ENCODE measurements at places on chromosomes 2 and 18.

DNA sequence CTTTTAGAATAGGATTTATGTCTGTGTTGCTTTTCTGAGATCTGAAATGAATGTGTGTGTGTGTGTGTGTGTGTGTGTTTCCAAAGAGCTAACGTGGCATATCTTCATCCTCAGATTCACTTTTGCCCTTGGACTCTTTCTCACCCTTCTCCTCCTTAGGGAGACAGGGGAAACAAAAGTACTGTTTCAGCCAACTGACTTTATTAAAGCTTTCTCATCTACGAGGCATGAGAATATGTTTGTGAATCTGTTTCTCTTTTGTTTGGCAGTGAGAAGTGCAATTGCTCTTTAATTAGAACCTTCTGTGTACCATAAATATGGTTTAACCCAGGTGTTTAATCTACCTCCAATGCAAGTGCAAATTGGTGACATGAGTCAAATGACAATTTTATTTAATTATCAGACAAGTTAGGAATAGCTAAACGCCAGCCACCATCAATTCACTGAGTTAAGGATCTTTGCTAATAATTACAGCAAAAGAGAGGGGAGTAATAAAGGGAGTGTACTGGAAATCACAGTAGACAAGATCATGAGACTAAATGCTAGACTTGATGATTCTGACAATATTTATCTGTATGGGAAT lies 186.4 kb upstream of the COL3A1 start:
- DNase-seq: no peak

GRCh38 chr18:61887838-61888237 lies 5.0 kb downstream of the RNF152 start:
- DNase-seq: no peak

DNA sequence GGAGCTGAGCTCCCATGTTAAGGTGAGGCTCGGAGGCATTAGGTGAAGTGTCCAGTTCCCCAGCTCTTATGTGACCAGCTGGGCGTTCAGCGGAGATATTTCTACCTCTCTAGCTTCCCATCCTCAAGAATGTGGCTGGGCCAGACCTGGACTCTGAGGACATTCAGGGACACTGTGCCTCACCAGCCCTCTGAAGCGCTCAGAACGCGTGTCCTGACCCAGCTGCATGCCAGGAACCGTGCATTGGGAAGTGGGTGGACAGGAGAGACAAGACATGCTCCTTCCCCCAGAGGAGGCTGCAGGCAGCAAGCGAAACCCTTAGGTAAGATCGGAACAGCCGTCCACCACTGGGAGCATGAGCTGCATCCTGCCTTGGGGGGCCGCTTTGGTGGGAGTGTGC lies 38.0 kb upstream of the GPAT2 start:
- no peak for DNase-seq

DNA sequence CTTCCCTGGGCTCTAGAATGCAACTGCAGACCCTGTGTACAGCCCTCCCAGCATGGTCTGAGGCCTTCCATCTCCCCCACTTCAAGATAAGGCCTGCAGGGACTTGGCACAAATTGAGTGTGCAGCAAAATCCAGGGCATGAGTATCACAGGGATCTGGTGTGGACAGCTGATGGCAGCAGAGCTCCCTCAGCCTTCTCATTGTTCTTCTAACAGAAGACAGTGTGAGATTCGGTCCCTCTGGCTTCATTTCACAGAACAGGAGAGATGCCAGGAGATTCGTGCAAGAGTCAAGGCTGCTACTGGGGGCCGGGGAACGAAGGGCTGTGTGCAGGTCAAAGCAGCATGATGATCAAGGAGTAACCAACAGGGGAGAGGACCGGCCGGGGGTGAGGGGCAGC lies 85.8 kb downstream of the UXS1 start:
- DNase-seq: no peak

GRCh38 chr2:65804777-65805176 lies 372.4 kb upstream of the SPRED2 start:
- DNase-seq: no peak

DNA sequence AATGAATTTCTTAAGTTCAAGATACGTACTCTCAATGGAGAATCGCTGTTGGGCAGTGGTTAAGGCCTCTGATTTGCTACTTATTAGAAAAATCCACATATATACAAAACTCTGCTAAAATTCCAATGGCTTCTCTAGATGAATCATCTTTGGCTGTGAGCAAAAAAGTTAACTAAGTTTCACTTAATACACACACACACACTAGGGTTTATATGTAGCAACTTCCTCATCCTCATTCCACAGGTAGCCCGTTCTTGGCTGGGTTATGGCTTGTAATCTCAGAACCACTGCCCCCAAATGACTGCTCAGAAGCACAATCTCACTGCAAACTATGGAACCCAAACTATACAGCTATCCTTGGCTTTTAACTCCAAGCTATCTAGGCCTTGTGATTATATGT lies 99.7 kb downstream of the SMAD2 start:
- no peak for DNase-seq

GRCh38 chr18:67510831-67511230 lies 5.7 kb downstream of the DSEL start:
- no peak for DNase-seq

DNA sequence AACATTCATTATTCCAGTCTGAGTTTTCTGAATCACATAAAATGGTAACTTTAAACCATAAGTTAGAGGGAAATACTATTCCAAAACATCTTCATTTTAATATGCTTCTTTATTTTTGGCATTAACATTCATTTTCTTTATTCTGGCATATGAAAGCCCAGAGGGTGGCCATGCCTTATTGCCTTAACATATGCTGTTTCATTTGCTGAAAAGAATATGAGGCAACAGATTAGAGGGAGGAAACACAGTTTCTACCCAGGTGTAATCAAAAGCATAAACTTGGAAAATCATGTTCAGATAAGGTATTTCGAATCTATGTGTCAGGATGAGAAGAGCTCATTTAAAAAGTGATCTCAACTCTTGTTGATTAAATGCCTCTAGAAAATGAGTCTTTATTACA lies 379.9 kb upstream of the DSEL start:
- no peak for DNase-seq

- no peak for DNase-seq
Measured at GRCh38 chr2:16223161-16223840, 283.0 kb downstream of the MYCN start.

DNA sequence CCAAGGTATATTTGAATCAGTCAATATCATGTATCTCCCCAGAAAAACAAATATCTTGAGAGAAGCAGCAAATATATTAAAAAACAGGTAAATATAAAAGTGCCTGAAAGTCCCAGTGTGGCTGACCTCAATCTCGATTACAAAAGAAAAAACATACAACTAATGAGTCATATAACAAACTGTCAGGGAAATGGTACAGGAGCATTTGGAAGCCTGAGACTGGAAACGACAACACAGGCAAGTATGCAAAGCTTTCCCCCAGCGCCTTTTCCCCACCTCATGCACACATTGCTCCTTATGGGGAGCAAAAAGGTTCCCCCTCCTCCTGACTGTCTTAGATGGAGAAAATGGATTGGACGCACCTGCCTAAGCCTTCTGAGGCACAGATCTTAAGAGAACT lies 230.7 kb downstream of the TMX3 start:
- DNase-seq: no peak

GRCh38 chr2:127586136-127586535 lies 50.7 kb downstream of the MYO7B start:
- no peak for DNase-seq

DNA sequence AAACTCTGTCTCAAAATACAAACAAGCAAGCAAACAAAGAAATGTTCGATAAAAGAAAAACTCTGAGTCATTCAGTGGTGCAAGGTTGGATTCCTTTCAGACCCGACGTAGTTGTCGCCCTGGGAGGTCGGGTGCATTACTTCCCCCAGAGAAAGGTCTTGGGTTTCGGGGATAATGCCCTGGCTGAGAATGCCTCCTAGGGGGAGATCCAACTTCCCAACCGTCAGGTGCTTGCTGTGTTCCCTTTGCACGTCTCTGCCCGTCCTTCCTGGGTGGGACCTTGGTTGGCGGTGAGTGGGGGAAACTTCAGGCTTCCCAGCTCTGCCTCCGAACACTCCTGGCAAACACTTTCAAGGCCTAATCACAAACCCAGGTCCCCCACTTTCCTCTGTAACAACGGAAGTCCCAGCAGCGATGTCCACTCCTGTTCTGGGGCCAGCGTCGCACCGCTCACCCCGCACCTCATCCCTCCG lies 609 bp downstream of the TPGS2 start:
- no peak for DNase-seq

GRCh38 chr2:119253114-119253702 lies 29.6 kb downstream of the STEAP3 start:
- no peak for DNase-seq

- no peak for DNase-seq
Measured at GRCh38 chr2:70103531-70104061, 16.3 kb downstream of the PCBP1 start.

DNA sequence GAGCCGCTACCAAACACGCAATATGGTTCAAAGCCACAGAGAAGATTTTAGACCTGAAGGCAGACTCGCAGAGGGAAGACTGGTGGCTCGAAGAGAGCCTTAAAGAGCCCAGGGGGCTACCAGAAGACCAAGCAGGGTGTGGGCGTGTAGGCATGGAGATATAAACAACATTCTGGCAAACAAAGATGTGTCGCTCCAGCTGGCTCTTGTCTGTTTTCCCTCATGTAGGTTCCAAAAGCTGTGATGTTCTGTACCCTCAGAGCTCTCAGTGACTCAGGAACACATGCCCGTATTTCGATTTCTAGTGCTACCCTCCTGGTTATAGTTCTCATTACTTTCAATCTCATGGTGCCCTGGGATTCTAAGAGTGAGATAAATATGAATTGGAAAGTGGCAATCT lies 44.5 kb downstream of the DOCK10 start:
- DNase-seq: no peak

DNA sequence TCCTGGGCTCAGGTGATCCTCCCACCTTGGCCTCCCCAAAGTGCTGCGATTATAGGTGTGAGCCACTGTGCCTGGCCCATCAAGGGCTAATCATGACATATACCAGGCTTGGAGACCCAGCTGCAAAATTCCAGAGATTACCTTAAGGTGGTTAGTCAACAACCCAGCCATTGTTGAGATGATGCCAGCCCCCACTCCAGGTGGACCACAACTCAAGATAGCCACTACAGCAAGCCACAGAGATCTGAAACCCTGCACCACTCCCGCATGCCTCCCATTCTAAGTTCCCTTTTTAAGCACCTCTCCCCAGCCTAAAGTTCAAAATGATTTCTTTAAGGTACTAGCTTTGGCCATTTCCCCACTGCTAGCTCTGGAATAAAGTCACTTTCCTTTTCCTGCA lies 4.6 kb upstream of the CLK1 start:
- no peak for DNase-seq

GRCh38 chr2:99600981-99601651 lies 111.3 kb upstream of the REV1 start:
- DNase-seq: no peak

- no peak for DNase-seq
Measured at GRCh38 chr18:58228762-58229161, 184.7 kb downstream of the NEDD4L start.

DNA sequence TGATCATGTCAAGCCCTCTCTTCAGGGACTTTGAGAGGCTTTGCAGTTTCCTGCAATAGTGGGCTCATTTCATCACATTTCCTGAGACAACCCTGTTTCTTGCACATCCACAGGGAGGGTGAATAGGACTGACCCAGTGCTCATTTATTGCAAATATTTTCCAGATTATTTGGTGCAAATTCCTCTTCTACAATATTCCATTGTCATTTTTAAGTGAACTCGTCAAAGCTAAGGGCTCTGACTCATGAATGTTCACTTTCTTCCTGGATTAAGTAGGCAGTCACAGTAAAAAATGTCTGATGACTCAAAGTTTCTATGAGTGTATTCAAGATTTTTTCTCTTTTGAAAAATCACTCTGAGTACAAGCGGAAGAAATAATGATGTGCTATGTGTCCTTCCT lies 225.5 kb upstream of the GALNT5 start:
- DNase-seq: no peak

DNA sequence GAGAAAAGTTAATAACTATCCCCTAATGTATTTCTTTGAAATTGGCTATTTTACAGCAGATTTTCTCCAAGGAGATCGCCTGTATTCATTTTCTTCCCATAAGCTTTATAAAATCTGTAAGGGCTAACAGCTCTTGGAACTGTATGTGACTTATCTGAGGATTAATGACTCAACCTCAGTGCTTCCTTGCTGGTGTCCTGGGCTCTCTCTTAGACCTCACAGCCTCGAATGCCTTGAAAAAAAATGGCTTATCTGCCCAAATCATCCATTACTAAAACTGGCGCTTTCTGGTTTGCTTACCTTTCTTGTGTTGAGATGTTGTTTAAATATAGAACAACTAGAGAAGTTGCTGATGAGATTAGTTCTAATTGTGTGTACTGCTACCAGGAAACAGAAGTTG lies 713.6 kb downstream of the SLC4A3 start:
- no peak for DNase-seq

Measured in NCI-H2171 (cell line).